ENCODE measurements at places on chromosomes 11 and 22.

- DNase-seq = no peak
Observed at GRCh38 chr22:46209262-46209661, 40.8 kb downstream of the CDPF1 start.

GRCh38 chr11:27433742-27434141 is 38.8 kb downstream of the LGR4 start:
- DNase-seq = no peak

- no peak for DNase-seq
Observed at GRCh38 chr22:44891791-44892190, 118.0 kb downstream of the PHF21B start.

DNA sequence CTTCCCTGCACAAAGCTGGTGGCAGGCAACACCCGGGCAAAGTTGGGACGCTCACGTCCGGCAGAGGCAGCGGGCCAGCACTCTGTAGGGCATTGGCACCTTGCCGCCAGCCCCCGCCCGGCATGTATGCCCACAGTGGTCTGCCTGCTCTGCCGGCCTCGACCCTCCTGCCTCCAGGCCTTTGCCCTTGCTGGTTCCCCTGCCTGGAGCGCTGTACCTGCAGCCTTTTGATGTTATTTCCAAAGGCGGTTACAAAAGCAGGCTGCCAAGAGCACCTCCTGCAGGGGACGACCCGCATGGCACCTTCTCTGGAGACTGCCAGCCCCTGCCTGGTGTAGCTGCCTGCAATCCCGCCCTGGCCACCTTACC is 56.5 kb upstream of the SHISAL1 start:
- no peak for DNase-seq

GRCh38 chr11:19101796-19102520 is 15.0 kb upstream of the ZDHHC13 start:
- no peak for DNase-seq

DNA sequence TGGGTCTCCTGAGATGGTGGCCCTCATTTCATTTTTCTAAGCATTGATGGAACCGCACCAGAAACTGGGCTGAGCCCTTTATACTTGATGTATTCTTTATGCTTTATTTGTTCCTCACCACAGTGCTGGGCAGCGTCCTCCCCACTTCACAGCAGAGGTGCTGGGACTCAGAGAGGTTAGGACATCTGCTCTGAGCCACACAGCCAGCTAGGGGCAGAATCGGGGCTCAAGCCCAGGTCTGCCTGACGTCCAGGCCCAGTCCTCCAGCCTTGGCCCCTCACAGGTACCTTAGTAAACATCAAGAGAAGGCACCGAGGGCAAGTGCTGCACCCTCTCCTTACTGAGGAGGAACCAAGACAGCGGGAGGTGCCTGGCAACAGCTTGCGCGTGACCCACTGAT is 20.2 kb upstream of the SHISAL1 start:
- DNase-seq = no peak

DNA sequence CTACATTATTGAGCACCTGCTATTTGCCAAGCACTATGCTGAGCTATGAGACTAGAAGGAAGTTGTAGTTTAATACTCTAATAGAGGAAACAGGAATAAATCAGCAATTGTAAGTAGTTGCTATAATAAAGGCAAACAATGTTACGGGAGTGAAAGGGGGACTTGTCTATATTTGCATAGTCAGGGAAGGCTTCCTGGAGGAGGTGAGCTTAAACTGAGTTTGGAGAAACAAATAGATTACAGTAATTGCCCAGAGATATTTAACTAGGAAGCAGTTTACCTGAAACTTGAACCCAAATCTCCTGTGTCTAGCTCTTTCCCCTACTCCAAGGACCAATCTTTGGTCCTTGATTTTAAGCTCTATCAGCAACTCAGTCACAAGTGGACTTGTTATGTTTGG is 2.1 kb upstream of the ENTHD1 start:
- no peak for DNase-seq

GRCh38 chr11:117604336-117604995 is 192.6 kb downstream of the DSCAML1 start:
- no peak for DNase-seq

DNA sequence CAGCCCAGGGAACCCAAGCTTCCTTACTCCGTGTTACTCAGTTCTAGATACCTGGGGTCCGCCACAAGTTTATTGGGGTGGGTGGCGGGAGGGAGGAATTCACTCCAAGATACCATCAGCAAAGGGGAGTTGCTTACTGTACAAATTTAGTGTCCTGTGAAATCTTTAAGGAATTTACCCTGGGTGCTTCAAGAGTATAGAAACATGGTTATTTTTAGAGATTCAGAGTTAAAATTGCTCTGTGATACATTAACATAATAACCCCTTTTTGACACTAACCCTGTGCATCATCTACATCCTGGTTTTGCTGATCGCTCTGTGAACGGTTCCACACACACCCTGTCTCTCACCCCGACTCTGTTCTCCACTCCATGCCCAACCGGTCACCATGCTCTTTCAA is 18.9 kb upstream of the LYVE1 start:
- DNase-seq = no peak

GRCh38 chr11:130882138-130882551 is 34.1 kb downstream of the SNX19 start:
- DNase-seq = no peak

DNA sequence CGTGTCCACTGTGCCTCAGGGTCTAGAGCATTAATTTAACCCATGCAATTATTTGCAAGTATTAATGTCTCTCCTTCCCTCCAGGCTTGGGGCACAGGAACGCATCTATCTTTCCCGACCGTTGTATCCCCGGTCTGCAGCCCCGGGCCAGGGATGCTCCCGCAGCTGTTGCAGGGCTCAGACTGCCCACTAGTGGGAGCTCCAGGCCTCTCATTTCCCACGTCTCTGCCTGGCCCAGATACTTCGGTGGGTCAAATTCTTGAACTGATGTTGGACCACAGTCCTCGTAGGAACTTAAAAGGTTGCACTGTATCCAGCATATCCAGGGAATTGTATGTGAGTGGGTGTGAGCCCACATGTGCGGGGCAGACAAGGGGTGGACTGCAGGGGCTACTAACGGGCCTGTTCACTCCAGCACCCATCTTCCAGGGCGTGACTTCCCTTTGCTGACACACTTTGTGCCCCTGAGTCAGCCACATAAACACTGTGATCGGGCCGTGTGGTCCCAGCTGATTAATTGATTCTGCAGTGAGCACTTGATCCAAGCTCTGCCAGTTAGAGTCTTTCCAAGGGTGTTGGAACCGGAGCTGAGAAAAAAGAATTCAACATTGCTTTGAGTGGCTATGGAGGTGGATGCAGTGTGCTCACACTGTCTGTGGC is 451.3 kb downstream of the TBC1D22A start:
- no peak for DNase-seq

GRCh38 chr11:134949121-134950090 is 537.4 kb upstream of the B3GAT1 start:
- DNase-seq = no peak

DNA sequence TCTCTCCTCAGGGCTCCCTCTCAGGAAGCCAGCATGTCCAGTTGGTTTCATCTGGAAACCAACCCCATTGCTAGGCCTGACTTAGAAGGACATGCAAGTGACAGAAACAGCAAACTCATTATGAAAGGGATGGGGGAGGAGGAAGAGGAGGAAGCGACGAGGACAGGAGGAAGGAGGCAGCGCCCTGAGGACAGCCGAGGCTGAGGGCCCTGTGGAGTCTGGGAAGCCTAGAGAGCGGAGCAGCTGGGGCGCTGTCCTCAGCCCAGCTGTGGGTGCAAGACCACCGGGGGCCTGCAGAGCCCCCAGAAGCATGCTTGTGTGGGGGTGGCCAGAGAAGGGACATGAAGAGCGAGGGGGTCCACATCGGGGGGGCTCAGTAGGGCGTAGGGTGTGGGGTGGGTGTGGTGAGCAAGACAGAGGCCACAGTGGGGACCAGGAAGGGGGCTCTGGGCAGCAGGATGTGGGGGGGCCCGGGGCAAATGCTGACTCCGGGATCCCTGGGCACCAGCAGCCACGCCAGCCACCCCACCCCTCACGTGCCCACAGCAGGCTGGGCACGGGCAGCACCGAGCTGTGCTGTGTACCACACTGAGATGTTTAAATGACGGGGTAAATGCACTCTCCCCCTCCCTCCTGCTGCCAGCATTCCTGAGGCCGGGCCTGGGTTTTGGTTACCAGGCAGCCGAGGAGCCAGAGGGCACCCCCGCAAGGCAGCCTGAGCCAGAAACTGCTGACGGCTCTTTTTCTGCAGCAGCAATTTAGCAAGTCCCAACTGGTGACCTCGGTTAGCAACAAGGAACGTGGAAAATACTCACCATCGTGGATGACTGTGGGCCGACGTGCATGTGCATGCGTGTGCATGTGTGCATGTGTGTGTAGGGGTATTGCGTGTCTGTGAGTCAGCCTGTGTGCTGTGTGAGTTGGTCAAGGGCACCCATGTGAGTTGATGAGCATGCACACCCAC is 82.7 kb upstream of the LINC01488 start:
- DNase-seq = no peak

GRCh38 chr11:118625976-118626375 is 18.6 kb downstream of the PHLDB1 start:
- DNase-seq = no peak

DNA sequence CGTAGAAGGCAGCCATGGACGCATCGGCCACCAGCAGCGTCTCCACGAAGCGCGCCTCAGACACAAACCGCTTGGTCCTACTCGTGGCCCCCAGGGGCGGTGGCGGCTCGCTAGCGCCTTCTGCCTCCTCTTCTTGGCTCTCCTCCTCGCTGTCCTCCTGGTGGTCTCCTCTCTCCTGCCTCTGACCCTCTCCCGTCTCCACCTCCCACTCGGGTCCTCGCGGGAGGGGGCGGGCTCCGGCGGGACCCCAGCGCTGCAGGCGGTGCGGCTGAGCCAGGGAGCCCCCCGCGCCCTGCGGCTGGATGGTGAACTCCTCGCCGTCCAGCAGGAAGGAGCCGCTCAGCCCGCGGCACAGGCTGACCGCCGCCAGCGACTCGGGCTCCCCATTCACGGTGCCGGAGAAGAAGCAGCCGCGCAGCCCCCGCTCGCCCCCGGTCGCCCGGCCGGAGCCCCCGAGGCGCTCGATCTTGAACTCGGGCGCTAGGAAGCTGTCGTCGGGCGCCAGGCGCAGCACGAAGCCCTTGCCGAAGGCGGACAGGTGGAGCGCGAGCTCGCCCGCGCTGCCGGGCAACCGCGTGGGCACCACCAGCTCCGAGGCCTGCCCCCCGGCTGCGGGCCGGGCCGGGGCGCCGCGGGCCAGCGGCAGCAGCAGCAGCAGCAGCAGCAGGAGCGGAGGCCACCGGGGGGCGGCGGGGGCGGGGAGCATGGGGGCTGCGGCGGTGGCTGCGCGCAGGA is 661 bp downstream of the ADAMTS8 start:
- DNase-seq = no peak

- DNase-seq = no peak
Observed at GRCh38 chr11:111370902-111371578, 8.0 kb downstream of the POU2AF1 start.

- DNase-seq = no peak
Observed at GRCh38 chr11:9396310-9396709, 11.9 kb downstream of the IPO7 start.

- no peak for DNase-seq
Observed at GRCh38 chr11:47716692-47717091, 1.5 kb upstream of the AGBL2 start.

DNA sequence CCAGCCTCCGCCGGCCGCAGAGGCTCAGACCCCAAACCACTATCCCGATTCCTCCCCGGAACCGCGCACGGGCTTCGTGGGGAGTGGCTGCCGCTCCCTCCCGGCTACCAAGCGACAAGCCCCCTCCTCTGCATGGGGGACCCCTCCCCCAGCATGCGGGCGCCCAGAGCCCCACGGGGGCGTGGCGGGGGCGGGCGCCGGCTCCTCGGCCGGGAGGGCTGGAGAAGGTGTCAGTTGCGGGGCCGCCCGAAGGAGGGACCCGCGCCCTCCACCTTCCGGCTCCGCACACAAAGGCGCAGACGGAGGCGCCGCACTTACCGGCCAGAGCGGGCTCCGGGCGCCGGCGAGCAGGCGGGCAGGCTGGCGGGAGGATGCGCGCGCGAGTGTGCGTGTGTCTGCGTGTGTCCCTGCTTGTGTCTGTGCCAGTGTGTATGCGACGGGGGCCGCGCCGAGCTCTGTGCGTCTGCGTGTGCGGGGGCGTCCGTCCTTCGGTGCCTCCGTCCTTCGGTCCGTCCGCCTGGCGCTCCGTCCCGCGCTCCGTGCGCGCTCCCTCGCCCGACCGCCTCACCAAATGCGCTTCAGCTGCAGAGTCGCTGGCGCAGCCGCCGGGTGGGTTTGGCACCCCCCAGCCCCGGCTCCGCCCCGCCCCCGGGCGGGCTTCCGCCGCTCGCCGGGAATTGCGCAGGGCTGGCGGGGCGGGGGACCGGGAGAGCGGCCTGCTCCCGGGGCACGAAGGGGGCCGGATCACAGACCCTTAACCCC is at the start of gene PTPN5:
Gene PTPN5, minus strand, starts transcription at position 592 of the 762 bp plus-strand sequence. CDS start 19,840 bp downstream, outside the sequence.
- no peak for DNase-seq

All from esophagus squamous epithelium (tissue), 5 donors.